ENCODE measurements at places on chromosomes 5 and 9.

DNA sequence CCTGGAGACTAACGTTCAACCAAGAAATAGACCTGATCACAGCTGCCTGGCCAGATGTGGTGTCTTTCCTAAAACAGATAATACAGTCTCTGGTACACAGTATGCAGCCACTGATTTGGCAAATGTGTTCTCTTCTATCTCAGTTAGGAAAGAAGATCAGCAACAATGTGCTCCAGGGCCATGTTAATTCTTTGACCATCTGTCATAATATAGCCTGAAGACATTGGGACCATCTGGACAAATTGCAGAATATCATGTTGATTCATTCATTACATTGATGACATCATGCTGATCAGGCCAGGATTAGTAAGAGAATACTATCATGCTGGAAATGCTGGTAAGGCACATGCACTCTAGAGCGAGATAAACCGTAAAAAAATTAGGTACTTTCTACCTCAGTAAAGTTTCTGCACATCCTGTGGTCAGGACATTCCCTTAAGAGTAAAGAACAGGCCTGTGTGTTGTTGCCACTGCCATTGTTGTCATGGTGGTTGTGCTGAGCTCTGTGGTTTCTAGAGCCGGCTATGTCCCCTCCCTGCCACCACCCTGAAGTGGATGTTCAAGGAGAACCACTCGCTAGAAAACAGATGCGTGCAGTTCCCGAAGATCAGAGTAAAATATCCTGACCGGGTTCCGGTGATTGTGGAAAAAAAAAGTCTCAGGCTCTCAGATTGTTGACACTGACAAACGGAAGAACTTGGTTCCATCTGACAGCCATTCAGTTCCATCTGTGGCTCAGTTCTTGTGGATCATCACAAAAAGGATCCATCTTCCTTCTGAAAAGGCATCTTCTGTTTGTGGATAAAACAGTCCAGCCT, 6.4 kb upstream of the JMY start:
- no peak for DNase-seq

DNA sequence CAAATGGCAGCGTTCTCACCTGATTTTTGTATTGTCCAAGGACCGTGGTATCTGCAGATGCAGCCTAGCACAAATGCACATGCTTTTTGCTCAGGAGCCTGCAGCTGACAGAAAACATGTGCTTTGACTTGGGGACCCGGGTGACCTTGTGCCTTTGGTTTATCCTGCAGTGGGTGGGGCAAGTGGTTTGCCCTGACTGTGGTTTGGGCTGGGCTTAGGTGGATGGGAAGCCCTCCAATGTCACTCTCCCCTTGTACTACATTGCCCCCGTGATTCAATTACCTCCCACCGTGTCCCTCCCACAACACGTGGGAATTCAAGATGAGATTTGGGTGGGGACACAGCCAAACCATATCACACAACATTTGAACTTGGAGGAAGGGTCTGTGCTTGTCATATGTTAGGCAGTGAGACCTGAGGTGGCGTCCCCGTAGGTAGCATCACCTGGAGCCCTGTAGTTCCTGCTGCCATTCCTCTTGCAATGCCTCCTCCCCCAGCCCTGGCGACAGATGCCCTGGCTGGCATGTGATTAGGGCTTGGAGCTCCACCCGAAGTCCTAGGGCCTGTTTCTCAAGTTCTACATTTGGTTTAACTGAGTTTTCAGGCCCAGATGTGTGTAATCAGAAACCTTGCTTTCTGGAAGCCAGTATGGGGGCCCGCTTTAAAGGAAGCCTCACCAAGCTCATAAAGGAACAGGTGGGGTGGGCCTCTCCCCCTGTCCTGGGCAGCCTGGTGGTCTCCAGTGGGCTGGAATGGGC, 2.1 kb downstream of the ANKRD33B start:
- no peak for DNase-seq

- no peak for DNase-seq
Observed at GRCh38 chr5:76081811-76082771, 1.1 kb upstream of the SV2C start.

- DNase-seq = no peak
Observed at GRCh38 chr9:135002802-135003201, 84.7 kb upstream of the OLFM1 start.

DNA sequence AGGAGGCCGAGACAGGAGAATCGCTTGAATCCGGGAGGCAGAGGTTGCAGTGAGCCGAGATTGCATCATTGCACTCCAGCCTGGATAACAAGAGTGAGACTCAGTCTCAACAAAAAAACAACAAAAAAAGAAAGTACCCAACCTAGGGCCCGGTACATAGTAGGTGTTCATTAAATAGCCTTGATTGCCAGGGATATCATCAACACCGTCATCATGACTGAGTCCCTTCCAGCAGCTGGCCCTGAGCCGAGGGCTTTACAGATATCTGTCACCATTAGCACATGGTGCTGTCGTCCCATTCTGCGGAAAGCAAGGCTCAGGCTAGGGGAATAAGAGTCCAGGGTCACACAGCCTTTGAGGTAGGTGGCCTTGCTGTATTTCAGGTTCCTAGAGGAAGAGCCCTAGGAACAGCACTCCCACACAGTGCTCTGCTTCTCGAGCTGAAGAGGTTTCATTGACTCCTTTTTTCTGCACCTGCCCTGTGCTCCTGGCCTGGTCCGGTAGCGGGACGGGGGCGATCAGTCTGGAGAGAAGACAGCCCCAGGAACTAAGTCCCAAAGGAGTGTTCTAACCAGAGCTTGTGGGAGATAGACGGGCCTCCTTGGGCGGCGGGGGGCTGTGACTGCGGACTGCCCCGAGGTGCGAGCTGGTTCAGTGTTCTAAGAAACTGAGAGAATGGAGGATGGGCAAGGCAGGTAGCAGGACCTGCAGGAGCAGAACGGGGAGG, 48.2 kb downstream of the CXXC5 start:
- no peak for DNase-seq

DNA sequence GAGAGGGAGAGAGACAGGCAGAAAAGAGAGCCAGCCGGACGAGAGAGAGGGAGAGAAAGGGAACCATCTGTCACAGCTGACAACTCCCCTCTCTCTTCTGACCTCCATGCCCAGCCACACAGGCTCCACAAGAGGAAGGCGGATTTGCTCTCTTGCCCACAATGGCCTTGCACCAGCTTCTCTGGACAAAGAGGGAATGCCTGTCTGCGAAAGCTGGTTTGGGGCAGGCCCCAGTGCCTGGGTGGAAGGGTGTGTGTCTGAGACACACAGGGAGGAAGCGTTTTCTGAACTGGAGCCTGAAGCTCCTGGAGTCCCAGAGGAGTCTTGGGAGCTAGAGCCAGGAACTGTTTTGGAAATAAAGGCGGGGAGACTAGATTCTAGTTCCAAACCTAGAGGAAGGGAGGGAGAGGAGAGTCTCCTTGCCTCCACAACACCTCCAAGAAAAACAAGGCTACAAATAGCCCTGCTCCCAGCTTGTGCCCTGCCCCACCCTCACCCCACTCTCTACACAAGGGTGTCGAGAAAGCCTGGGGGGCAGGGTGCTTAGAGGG, 12.5 kb downstream of the C1QTNF2 start:
- DNase-seq = no peak

DNA sequence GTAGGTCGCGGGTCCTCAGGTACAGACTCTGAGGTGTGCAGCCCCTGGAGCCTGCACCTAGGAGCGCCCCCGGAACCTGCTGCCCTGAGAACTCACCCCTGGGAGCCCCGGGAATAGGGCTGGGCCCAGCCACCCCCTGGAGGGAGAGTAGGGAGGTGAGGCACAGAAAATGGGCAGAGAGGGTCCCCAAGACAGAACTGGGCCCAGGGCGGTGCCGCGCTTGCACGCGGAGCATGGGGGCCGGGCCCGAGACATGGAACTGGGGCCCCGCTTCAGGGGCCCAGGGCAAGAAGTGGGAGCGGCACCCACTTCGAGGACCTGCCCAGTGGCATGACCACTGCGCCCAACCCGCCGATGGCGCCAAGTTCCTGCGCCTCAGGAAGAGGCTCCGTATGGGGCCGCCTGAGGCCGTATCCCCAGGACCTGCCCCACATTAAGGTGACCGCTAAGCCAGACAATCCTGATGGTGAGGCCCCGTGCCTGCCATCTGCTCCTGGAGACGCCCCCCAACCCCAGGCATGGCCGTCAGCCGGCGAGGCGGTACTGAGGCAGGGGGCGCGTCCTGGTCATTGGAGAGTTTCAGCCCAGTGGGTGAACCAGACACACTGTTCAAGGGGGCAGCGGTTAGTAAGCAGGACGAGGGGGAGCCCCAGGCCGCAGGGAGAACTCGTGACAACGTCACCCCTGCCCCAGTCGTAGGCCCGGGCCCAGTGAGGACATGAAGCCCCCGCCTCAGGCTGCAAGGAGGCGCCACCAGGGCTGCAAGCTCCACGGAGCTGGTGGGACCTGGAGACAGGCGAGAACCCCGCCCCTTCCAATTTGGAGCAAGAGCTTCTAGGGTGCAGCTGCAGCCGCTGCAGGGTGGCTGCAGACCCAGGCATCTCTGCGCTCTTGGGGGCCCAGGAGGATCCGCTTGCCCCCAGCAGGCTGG, 89.5 kb upstream of the PUM3 start:
- DNase-seq = no peak

- DNase-seq = no peak
Observed at GRCh38 chr9:138065287-138065686, 187.7 kb downstream of the CACNA1B start.

- no peak for DNase-seq
Observed at GRCh38 chr5:172622091-172623046, 18.7 kb upstream of the NEURL1B start.

DNA sequence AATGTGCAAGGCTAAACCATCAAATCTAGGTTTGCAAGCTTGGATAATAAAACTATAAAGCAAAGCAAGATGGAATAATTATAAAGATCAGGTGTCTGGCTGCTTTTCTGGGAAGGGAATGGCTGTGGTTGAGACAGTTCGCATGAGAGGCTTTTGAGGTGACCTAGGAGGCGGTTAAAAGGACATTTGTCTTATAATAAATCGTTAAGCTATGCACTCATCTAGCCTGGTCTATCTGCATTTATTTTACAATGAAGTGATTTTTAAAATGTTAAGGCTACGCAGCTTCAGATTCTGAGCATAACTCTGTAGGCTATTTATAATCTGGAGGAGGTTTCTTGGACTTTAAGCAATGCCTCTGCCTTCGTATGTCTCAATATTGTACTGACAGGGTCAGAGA, 29.4 kb upstream of the MAN2A1 start:
- DNase-seq = no peak

DNA sequence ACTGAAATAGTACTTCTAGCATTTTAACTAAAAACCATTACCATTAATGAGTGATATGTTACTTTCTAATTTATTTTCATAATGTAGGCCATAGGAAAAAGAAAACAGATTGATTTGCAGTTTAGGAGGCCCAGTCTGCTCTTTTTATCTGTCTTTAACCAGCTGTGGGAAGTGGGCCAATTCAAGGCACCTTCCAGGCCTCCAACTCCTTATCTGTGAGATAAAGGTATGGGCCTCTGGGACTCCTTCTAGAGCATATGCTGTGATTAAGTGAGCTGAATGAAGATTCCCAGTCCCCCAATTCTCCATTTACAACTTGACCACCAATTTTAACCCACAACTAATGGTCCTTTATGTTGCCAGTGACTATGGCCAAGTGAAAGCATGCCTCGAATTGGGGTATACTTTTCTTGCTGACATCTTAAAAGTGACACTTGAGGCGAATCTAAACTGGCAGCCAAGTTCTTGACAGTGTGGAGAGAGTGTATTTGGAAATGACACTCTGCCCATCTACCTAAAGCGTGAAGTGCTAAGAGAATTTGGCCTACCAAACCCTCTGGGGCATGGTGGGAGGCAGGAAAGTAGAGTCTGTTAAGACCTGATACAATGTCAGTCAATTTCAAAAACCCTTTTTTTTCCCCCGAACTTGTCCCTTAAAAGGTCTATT, 88.3 kb downstream of the PIK3R1 start:
- DNase-seq = no peak

DNA sequence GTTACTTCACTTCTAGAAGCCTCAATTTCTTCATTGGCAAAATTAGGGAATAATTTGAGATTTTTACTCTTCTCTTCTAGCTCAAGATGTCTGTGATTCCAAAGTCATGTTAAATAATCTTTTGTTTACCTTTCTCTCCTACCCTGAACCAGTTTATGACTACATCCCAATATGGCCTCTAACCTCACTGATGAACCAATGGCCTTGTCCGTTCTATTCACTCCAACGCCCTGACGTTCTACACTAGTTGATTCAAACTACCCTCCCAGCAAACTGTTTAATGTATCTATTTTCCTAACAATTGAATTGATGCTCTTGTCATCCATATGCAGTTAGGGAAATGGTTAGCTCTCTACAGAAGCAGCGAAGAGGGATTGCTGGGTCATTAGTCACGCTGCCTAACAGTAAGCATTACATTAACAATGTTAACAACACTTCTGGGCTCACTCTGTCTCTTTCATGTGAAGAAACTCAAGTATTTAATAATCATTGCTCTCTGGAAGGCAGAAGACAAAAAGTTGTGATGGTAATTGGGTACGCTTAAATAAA, 38.0 kb downstream of the RAPGEF1 start:
- DNase-seq = no peak

DNA sequence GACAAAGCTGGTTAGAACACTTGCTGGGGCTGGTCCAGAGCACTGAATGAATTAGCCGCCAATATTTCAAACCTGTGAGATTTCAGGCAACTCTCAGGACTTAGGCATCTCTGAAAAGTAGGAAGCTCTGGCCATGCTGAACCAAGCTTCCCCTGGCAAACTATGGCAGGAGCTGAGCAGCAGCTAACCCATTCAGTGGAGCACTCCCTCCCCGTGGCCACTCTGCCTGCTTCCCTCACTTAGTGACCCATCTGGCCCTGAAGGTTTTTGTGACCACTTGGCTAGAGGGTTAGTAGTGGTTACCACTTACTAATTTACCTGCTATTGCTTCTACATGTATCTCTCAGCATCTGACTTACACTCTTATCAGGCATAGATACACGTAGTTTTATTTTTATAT, 25.5 kb downstream of the FOXI1 start:
- DNase-seq = no peak

DNA sequence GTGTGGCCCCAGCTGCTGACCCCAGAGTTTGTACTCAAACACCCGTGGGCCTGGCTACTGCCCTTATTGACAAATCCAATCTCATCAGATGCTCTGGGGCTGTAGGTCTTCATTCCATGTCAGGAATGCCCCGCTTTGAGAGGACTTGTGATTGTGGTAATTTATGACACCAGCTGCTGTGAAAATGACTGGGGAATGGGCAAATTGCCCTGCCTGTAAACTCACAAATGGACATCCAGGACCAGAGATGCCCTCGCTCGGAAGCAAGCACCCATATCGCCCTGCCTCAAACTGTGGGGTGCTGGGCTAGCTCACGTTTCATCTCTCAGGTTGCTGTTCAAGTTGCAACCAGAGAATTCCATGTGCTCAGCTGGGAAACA, 225.9 kb upstream of the MAP3K1 start:
- DNase-seq = no peak

GRCh38 chr5:87390576-87391199, 22.0 kb downstream of the CCNH start:
- DNase-seq = no peak

GRCh38 chr9:72858089-72858912, 94.6 kb downstream of the ALDH1A1 start:
- DNase-seq = no peak

- peak; percentile 35 for DNase-seq
Observed at GRCh38 chr9:84697509-84698114, 28.1 kb downstream of the NTRK2 start.

- DNase-seq = no peak
Observed at GRCh38 chr5:176941951-176942350, 42.8 kb upstream of the HK3 start.

Data from NK-92 treated with Interleukin-12 subunit alpha and Interleukin-12 subunit beta, amount 100 ng/mL, for 24 hours (cell line).